GM10248 (cell line): ENCODE measurements at places on chromosomes 3 and 15.
A peak's percentile ranks its signal among the peaks of the same experiment; 100 is the strongest.

DNA sequence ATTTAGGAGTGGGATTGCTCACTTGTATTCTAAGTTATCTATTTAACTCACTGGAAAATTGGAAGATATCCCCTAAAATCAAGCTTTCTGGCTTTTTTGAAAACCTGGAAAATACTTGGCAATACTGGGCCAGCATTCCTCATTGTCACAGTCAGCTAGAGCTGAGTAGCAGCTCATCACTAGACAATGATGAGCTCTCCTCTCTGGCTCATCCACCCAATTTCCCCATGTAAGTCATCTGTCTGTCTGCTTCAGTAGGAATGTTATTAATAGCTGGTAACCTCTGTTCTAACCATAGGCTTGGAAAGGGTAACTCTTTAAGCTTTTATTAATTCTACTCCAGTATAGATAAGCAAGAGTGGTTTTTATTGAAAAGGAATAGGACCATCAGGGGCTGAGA is 39.7 kb upstream of the PIK3R4 start:
- no peak for DNase-seq

DNA sequence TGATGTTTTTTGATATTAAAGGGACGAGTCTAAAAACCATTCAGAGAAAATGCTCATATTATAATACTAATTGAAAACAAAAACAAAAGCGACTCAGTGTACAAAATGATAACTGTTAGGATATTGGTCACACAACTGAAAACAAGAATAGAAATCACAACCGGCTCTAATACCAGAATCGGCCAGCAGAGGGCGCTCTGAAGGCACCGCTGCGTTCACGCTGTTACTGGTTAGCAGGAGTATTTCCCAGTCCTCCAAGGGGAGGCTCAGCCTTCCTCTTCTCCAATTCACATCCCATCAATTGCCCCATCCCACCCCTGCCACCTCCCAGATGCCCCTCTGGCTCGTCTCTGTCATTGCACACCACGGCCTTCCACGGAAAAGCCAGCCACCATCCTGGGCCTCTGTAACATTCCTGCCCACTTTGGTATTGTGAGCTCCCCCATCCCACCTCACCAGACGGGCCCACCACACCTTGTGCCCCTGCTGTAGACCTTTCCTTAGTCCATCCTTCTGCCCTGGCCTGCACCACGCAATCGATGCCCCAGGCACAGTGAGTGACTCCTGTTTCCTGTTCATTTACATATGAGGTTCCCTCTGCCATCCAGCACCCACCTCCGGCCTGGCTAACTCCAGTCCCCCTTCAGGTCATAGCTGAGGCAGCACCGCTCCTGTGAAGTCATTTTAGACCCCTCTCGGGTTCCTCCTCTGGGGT is 8.5 kb downstream of the FAM107A start:
- peak; percentile 75 for DNase-seq

DNA sequence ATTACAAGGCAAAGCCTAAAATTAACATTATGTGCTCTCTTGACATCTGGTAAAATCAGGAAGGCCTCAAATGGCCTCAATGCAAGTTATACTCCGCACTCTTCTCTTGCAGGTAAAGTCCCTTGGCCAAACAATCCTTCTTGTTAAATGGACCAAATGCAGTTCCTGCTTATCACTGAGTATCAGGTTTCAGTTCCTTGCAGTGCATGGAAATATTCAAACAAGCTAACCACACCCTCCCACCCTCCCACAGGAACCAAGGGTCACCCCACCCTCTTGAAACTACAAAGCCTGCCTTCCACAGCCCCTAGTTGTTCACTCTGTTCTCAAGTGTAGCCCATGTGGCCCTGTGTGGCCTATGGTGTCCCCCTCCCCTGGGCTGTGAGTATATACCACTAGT is 171.9 kb upstream of the CADPS start:
- DNase-seq, result no peak

DNA sequence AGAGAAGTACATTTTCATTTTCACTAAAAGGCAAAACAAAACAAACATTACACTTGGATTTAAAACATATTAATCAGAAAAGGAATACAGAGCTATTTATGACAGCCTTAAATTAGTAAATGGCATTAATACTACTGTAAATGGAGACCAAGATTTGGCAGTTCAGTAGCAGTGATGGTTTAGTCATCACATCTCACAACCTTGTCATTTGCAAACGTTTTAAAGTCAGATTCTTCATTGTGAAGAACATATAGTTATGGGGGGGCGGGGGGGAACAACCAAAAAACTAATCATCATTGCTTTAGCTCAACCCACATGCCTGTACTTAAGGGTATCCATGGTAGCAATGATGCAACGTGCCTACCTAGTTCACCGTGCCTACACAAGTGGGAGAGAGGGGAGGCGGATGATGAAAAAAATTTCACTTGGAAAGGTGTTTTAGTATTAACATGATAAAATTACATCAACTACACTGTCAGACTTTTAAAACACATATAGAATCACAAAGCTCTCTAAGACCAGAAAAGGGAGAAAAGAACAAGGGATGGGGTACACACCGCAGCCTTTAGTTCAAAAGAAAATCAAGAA is 40.1 kb downstream of the DLG1 start:
- no peak for DNase-seq

DNA sequence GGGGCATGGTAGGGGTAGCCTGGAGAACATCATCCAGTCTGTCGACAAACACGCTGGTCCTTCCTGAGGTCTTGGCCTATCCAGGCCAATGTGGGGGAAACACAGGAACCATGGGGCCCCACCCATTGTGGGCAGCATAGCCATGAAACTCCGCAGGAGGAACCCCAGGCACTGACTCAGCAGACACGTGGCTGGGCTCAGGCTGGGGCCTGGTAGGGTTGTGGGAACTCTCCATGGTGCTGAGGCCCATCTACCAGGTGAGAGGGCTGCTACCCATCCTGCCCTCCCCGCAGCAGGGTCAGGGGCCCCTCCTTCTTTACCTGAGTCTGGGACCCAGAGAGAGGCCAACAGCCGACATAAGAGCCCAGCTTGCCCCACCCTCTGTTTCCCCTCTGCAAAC is 22.6 kb upstream of the CACNA2D2 start:
- DNase-seq, result peak; percentile 72

DNA sequence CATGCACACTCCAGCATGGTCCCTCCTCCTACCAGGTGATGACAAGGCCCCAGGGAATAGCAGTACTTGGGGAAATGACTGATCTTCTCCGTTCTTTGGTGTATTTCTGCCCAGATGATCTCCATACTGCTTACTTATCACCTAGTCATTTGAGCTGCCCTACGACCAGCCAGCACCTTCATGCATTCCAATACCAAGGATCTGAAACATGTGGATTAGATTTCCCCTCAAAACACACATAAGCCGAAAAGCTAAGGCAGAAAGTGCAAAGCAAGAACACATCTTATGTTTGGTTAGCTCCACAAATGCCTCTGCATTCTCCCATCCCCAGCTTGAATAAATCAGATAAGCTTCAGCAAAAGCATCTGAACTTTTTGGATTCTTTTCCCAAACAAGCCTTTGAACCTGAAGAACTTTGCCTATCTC is 64.8 kb upstream of the BCL6 start:
- DNase-seq, result no peak

DNA sequence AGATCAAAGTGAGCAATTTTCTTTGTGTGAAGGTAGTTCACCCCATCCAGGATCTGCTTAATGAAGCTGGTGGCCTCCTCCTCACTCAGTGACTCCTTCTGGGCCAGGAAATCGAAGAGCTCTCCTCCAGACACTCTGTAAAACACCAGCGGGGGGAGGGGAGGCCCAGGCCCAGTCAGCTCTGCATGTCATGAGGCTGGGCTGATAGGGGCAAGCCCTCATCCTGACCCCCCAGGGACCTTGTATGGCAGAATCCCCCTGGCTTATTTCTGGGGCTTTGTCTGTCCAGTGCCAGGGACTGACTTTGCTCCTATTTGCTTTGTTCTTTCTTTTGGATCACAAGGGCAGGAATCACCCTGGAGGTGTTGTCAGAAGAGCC is 74.9 kb downstream of the DAPK2 start:
- no peak for DNase-seq

DNA sequence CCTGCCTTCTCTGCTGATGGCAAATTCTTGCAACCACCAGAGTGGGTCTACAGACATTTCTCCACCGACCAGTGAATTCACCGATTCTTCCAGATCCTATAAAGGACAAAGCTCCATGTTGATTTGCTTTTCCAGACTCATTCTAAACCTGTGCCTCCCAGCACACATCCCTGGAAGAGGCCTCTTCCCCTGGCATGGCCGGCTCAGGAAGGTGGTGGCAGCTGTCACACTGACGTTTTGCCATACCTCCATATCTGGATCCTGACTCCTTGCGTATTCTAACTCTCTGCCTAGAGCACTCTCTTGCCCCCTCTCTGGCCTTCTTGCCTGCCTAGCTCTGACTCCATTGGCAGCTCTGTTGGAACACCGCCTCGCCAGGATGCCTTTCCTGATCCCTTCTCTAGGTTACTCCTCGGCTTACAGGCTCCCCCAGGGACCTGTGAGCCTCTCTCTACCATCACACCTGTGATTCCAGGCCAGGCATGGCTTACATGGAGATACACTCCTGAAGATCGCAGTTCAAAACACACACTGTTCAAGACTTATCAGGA is 31.0 kb downstream of the SLCO2A1 start:
- no peak for DNase-seq

DNA sequence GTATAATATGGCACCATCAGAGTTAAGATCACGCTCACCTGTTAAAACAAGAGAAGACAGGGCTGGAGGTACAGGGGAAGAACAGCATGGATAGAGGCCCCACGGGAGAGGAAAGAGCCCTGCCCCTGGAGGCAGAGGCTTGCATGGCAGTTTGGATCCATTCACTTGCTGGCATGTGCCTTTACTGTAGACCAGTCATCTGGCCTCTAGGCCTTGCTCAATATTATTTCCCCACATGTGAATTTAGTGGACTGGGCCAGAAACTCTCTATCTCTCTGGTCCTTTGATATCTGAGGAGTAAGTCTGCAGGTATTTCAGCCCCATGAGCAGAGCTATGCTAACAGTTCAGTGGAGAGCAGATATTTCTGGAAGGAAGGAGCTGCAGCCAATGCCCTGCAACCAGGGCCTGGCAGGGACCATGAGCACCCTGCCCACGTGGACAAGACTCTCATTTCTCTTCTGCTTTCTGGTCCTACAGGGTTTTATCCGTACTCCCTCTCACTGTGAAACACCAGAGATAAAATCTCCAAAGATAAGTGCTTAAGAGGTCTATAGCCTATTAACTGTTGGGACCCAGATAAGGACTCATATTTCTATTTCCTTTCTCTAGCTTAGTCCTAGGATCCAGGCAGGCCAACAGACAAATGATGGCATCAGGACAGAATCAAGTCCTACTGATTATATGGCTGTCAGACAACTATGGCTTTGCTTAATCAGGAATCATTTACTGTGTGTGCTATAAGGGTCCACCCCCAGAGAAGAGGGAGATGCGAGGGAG is 65.0 kb downstream of the CLDN11 start:
- DNase-seq, result no peak
